ENCODE measurements at places on chromosomes 7 and 10. TPM values are rescaled to one million over a fixed set of nuclear protein-coding genes. Genes with fewer than 3 reads are reported as not detected.

CYP2E1 gene
- polyA plus RNA-seq: 3,994 TPM

FAM180A gene
- 7.0 TPM for polyA plus RNA-seq

DNA sequence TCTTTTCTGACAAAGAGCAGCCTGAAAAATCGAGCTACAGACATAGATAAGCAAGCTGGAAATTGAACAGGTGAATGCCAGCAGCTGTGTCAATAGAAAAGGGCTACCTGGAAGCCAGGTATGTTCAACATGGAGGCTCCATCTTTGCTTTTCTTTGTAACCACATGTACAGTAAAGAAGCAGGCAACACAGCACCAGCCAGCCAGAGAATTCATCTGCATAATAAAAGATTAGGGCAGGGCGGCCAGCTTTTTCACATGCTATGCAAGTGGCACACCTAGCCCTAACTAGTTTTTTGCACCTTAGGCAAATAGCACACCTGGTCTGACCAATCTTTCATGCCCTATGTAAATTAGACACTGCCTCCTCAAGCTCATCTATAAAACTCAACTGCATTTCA is 25.7 kb downstream of the COG5 start:
- H3K36me3 ChIP-seq: peaks cover 4% of the 10 kb centered on the region
- no peak for DNase-seq
- no peak overlapping the region for H3K27ac ChIP-seq
- H3K4me3 ChIP-seq: no peak overlapping the region
- H3K4me1 ChIP-seq: no peaks in the 10 kb centered on the region
- H3K27me3 ChIP-seq: no peaks in the 10 kb centered on the region

GRCh38 chr10:102775201-102775934 is 31.6 kb downstream of the WBP1L start:
- DNase-seq: no peak
- no peaks in the 10 kb centered on the region for H3K27me3 ChIP-seq
- peak overlapping the region; percentile 5 for H3K4me3 ChIP-seq
- H3K27ac ChIP-seq: peak overlapping the region; percentile 97
- H3K4me1 ChIP-seq: peaks cover 51% of the 10 kb centered on the region
- no peaks in the 10 kb centered on the region for H3K36me3 ChIP-seq

DNA sequence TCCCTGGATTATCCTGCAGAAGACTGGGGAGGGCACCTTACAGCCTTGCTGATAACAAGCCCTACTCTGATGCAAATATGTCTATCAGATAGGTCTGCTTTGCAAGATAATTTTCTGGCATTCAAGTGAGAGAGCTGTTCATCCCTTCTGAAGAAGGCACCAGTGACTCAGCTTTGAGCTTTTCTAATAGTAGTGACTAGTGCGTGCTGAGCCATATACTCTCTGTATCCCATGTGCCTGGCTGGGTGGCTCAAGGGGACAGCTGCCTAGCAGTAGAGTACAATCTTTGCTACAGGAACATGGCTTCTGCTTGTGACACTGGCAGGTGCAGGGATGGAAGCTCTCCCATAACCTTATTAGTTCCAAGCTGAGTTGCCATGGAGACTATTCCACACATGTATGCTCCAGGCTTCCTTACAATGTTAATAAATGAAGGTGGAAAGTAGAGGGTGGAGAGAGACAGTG is 35.0 kb upstream of the ABCB4 start:
- no peaks in the 10 kb centered on the region for H3K27me3 ChIP-seq
- DNase-seq: no peak
- peaks cover 47% of the 10 kb centered on the region for H3K36me3 ChIP-seq
- no peak overlapping the region for H3K27ac ChIP-seq

Data from liver (tissue), 10 donors.